AG09319 (cell line): ENCODE measurements at places on chromosomes 2 and 18.

DNA sequence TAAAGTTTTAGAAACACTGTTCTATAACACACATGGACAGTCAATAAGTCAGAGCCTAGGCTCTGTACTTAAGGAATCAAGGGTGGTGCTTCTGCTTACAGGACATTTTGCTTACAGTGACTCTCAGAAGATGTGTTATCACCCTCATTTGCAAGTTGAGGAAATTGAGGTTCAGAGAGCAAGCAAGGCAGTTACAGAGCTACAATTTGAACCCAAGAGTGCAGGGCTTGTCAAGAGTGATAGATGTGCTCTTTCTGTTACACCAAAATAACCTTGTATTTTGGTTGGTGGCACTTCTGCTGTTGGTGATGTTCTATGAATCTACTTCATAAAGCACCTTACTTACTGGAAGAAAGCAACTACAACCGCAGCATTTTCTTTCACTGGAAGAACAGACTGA, 170.2 kb downstream of the THADA start:
- DNase-seq, result no peak

DNA sequence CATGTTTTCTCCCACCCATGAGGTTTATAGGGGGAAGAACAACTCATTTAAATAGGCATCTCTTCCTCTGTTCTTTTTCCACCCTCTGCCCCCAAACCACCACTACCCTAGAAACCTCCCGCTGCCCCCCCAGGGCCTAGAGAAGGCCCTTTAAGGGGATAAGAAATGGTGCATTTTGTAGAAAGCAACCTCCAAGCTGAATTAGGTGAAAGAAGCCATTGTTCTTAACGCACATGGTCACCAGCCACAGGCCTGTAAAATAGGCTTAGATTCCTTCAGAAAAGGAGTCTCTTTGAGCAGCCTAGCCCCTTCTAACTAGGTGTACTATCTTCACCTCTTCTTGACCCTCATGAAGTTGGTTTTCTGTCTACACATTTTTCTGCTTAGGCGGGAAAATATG, 118.6 kb upstream of the SP5 start:
- no peak for DNase-seq

GRCh38 chr2:233056961-233057605, 3.1 kb upstream of the INPP5D start:
- no peak for DNase-seq

DNA sequence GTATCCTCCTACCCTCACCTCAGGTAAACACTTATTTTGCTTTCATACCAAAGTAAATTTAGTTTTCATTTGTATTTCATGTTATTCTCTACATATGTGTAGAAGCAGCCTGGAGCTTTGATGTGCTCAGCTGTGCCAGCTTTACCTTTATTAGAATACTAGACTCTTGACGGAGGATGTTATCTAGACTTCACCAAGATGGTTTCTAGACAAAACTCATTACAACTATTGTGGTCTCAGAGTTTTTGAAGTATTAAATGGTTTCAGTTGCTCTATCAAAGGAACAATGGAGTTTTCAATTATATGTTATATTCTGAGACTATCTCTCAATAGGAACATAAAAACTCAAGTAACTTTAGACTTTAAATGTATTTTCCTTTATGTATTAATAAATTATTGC, 5.0 kb upstream of the IL18RAP start:
- no peak for DNase-seq

GRCh38 chr2:236289766-236290462, 25.7 kb upstream of the ASB18 start:
- DNase-seq, result no peak

- no peak for DNase-seq
Observed at GRCh38 chr2:136206613-136207012, 88.7 kb upstream of the CXCR4 start.

- peak; percentile 16 for DNase-seq
Observed at GRCh38 chr2:215969131-215969841, 44.1 kb downstream of the MREG start.

DNA sequence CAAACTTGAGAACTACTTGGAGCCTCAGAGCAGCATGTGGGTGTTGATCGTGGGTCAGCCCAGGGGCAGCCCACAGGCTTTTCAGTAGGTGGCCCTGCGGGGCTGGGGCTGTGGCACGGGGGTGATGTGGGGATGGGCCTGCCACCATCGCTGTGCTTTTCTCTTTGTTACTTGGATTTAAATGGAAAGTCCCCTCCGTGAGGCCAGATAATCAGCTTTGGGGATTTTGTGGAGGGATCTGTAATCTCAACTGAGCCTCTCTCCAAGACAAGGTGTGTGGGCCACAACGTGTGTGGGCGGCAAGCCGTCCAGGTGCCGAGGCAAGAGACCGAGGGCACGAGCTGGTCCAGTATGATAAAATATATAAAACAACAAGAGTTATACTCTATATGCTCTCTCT, 16.7 kb downstream of the COLEC11 start:
- no peak for DNase-seq

DNA sequence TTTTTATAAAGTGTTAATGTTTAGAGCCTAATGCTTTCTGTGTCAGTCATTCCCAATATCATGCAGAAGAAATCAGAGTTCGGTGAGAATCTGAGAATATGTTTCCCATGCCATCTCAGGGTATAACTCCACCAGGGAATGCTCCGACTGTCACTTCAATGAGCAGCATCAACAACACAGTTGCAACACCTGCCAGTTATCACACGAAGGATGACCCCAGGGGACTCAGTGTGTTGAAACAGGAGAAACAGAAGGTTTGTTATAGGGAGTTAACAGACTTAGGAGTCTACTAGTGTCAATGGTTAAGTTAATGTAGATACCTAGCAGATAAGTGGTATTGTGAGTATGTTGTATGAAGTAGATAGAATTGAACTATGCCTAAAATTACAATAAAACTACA, 31.0 kb downstream of the VAPA start:
- DNase-seq, result no peak

DNA sequence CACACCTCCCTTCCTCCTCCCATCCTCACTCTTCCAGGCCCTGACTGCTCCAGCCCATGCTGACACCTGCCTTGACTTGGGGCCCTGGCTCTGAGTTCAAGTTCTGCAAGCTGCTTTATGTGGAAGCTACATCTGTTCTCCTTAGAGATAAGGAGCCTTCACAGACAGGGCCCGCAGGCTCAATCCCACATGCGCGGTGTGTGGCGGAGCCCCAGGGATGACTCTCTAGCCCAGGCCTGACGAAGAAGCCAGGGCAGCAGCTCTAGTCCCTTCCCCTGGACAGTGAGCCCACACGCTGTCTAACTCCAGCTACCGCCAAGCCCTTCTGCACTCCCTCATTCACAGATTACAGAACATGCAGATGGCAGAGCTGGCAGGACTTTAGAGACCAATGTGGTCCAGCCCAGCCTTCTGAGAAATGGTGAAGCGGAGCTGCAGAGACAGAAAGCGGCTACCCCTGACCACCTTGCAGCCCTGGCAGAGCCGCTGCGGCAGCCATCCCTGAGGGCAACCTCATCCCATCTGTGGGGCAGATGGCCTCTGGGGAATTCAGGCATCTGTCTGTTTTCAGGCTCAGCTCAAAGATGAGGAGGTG, 304.3 kb downstream of the CELF4 start:
- DNase-seq, result no peak
